Activated T-cell treated with anti-CD3 and anti-CD28 coated beads, Interleukin-2, amount 50 U/mL, for 72 hours (primary cell): ENCODE measurements at places on chromosomes 16 and 17.

DNA sequence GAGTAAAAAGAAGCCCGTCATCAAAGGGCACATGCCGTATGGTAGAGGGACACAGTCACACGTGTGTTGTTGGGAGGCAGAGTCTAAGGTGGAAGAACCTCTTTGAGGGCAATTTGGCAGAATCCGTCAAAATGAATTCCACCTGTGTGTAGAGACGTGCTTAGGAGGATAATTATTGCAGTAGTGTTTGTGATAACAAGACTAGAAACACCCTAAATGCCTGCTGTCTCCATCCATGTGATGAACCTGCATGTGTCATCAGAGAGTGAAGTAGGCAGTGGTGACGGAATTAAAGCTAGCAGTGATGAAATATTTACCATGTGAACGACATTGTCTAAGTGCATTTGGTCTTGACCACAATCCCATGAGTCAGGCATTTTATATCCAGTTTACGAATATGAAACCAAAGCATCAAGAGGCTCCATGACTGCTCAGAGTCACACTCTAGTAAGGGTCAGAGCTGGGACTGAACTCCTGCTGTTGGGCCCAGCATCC lies 61.3 kb upstream of the ADORA2B start:
- H3K27me3 ChIP-seq: no peaks in the 10 kb centered on the region
- DNase-seq: no peak
- peaks cover 36% of the 10 kb centered on the region for H3K4me1 ChIP-seq
- H3K4me3 ChIP-seq: no peak overlapping the region

DNA sequence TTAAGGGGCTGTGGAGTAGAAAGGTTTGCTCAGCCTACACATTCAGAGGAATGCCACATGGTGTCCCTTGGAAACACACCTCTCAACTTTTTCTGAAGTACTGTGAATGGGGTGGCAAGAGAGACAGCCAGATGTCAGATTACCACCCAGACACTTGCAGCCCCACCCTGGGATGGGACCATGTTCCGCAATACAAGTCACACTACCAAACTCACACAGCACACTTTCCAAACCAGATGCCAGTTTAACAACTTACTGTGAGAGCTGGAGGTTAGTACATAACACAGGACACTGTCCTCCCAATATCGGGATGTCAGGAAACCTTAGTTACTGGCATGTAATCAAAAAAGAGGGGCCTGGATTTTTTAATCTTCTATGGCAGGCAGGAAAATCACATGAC lies 7.9 kb downstream of the USP7 start:
- H3K27ac ChIP-seq: peak overlapping the region; percentile 1
- H3K27me3 ChIP-seq: no peaks in the 10 kb centered on the region
- H3K4me1 ChIP-seq: peaks cover 90% of the 10 kb centered on the region
- H3K4me3 ChIP-seq: peak overlapping the region; percentile 22

DNA sequence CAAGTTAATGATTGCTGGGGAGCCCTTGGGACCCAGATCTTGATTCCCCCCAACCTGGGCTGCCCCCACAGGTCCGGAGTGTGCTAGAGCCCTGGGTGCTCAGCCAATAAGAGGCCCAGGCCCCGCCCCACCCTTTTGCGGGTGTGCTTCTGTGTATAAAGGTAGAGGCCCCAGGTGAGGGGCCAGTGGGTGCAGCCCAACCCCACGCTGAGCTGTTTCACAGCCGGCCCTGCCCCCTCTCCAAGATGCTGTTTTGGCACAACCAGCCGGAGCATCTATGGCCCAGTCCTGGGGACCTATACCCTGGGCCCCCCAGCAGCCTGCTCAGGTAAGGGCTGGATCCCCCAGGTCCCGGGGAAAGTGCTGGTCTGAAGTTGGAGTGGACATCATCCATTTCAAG lies 11.8 kb upstream of the STAC2 start:
- no peak for DNase-seq
- H3K36me3 ChIP-seq: no peaks in the 10 kb centered on the region
- no peak overlapping the region for H3K4me3 ChIP-seq
- H3K27ac ChIP-seq: no peak overlapping the region

DNA sequence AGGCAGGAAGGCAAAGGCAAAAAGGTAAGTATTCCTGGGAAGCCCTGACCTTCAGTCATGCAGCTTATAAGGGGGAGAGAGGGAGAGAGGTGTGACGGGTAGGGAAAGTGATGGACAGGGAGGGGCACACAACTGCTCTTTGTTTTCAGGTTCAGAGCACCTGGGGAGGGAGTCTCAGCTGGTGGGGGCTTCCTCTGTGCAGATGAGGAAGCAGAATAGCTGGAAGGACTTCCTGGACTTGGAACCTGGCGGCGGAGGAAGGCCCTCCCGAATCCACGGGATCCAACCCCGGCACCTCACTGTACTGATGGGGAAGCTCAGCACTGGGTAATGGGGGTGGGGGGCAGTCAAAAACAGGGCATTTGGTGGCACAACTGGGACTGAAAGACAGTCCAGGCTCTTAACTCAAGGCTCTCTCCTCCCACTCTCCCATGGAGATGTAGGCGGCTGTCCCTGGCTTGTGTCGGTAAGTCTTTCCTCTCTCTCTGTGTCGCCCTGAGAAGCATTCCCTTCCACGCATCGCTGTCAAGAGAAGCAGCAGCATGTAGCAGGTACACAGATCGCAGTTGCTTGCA lies 11.9 kb upstream of the PITPNM3 start:
- no peaks in the 10 kb centered on the region for H3K4me1 ChIP-seq
- DNase-seq: no peak
- peaks cover 6% of the 10 kb centered on the region for H3K27me3 ChIP-seq
- no peak overlapping the region for H3K27ac ChIP-seq
- H3K4me3 ChIP-seq: no peak overlapping the region

DNA sequence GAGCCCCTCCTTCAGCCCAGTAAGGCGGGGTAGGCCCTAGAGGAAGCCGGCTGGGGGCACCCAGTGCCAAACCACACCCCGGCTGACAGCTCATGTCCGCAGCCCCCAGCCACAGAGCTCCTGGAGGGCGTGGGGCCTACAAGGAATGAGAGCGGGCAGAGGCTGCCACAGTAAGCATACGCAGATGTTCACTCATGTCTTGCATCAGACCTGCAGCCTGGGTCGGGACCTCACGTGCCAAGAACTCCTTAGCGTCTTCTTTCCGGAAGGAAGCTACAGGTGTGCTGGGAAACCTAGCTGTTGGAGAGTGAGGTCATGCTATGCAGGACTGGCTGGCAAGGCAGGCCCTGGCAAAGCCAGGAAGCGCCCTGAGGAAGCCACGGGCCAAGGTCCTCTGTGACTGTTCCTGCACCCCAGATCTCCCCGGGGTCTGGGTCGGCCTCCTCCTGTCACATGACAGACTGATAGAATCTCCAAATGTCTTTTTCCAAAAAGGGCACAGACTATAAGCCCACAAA lies 1.6 kb downstream of the ZNF598 start:
- peak overlapping the region; percentile 88 for H3K27ac ChIP-seq
- H3K4me3 ChIP-seq: peak overlapping the region; percentile 96
- peaks cover 9% of the 10 kb centered on the region for H3K36me3 ChIP-seq
- no peaks in the 10 kb centered on the region for H3K27me3 ChIP-seq
- DNase-seq: no peak
- H3K4me1 ChIP-seq: peaks cover 46% of the 10 kb centered on the region

- no peak for DNase-seq
- H3K27me3 ChIP-seq: no peaks in the 10 kb centered on the region
- H3K4me3 ChIP-seq: peak overlapping the region; percentile 3
- peak overlapping the region; percentile 82 for H3K27ac ChIP-seq
Observed at GRCh38 chr16:12546918-12547607, 256.6 kb downstream of the CPPED1 start.

GRCh38 chr17:63488851-63489250 lies 12.0 kb downstream of the ACE start:
- no peak for DNase-seq
- no peaks in the 10 kb centered on the region for H3K4me1 ChIP-seq
- no peak overlapping the region for H3K4me3 ChIP-seq
- H3K36me3 ChIP-seq: no peaks in the 10 kb centered on the region

DNA sequence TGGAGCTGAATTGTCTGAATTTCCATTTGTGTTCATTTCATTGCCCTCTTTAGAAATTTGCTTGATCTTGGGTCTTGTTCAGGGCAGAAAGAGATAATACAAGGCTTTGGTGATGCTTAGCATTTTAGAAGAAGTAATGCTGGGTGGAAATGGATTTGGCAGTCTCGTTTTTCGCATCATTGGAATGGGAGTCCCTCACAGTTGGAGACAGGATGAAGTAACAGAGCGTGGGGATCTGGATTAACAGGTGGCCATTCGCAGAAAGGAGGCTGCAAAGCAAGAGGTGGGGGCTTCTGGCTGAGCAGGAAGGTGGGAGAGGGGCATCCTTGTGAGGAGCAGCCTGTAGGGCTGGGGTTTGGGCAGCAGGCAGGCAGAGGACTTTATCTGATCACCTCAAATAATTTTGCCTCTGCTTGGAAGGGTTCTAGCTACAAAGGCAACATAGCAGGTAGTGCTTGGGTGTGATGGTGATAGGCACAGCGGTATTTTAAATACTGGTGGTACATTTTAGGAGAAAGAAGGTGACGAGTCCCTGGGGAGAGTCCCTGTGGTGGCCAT lies 17.0 kb downstream of the KSR1 start:
- H3K4me3 ChIP-seq: peak overlapping the region; percentile 77
- no peaks in the 10 kb centered on the region for H3K27me3 ChIP-seq
- DNase-seq: no peak
- H3K36me3 ChIP-seq: peaks cover 8% of the 10 kb centered on the region

- H3K4me1 ChIP-seq: peaks cover 45% of the 10 kb centered on the region
- H3K27ac ChIP-seq: no peak overlapping the region
- DNase-seq: no peak
- H3K27me3 ChIP-seq: no peaks in the 10 kb centered on the region
- H3K36me3 ChIP-seq: peaks cover 4% of the 10 kb centered on the region
Observed at GRCh38 chr16:74608944-74609343, 2.0 kb upstream of the GLG1 start.

DNA sequence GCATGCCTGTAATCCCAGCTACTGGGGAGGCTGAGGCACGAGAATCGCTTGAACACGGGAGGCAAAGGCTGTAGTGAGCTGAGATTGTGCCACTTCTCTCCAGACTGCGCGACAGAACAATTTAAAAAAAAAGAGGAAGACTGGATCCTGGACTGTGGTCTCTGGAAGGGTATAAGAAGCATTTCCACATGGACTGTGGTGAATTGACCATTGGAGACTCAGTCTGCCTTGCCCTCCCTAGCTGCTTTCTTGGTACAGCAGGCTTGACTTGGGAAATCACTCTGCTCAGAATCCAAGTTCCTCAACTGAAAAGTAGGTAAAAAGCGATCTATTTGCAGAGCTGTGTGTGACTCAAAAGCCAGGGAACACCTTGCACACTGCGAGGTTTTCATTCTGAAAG lies 1.0 kb upstream of the MGRN1 start:
- H3K36me3 ChIP-seq: peaks cover 5% of the 10 kb centered on the region
- DNase-seq: no peak
- no peak overlapping the region for H3K27ac ChIP-seq
- H3K27me3 ChIP-seq: no peaks in the 10 kb centered on the region
- H3K4me3 ChIP-seq: peak overlapping the region; percentile 98

DNA sequence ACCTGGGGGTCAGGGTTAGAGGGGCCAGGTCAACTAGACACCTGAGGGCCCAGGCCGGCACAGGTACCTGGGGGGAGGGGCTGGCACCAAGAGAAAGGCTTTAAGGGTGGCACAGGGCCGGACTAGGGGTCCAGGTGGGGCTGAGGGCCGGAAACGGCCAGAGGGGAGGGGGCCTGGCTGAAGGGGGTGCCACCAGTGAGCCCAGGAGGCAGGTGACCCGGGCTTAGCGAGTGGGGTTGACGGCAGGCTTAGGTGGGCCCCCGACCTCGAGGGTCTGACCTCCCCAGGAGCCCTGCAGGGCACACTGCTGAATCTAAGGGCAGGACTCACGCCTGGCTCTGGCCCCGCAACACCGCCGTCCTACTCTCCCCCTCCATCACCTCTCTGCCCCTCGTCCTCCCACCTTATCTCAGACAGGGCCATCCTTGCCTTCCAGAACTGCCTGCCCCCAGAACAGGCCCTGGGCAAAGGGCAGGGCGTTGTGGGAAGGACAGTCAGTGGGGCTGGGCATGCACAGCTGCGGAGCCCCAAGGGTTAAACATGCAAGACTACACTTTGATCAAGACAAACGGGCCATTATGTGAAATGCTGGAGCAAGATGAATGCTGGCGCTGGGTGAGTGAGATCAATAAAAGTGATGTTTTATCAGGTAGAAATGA lies 44.4 kb downstream of the ACTG1 start:
- DNase-seq: no peak
- H3K27me3 ChIP-seq: no peaks in the 10 kb centered on the region
- no peaks in the 10 kb centered on the region for H3K36me3 ChIP-seq
- no peaks in the 10 kb centered on the region for H3K4me1 ChIP-seq
- H3K4me3 ChIP-seq: no peak overlapping the region
- no peak overlapping the region for H3K27ac ChIP-seq

GRCh38 chr17:44575403-44575802 lies 18.1 kb downstream of the FZD2 start:
- no peak overlapping the region for H3K27ac ChIP-seq
- H3K4me3 ChIP-seq: no peak overlapping the region
- H3K4me1 ChIP-seq: no peaks in the 10 kb centered on the region

DNA sequence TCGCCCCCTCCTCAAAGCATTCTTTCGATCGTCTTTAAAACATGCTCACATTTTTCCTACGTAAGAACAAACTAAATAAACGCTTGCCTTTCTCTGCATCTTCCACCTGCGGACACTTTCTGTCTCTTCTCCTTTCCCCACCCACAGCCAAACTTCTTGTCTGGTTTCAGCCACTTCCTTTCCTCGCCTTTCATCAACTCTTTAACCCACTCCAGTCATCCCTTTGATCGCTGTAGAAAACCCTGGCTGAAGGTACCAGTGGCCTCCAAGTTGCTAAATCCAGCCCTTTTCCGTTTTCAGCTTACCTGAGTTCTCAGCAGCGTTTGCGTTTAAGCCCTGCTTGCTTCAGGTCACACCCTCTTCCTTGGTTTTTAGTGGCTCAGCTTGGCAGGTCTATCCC lies 483 bp downstream of the RPA1 start:
- peak; percentile 33 for DNase-seq
- no peaks in the 10 kb centered on the region for H3K27me3 ChIP-seq
- peaks cover 80% of the 10 kb centered on the region for H3K4me1 ChIP-seq
- H3K4me3 ChIP-seq: peak overlapping the region; percentile 97
- H3K36me3 ChIP-seq: peaks cover 26% of the 10 kb centered on the region

DNA sequence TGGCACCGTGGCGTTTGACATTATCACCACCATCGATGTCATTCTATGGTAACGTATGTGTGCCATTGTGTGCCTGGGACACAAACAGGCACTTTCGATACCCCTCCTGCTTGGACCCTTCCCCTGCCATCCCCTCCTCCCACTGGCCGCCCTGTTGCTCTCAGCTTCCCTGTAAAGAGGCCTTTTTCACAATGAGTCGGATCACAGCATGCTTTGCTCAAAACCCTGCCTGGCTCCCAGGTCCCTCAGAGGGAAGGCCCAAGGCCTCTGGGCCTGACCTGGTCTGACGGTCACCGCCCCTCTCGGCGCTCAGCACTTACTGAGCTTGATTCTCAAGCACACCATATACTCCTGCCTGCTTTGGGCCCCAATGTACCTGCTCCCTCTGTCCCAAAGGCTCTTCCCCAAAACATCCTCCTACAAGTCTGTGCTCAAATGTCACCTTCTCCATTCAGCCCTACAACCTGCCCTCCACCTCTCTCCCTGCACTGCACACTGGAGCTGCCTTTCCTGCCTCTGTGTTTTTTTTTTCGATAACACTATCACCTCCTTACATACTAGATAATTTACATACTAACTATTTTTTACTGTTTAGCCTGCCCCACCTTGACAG lies 303.8 kb downstream of the SOX9 start:
- no peak overlapping the region for H3K4me3 ChIP-seq
- no peak for DNase-seq
- H3K27ac ChIP-seq: no peak overlapping the region
- H3K4me1 ChIP-seq: peaks cover 26% of the 10 kb centered on the region
- H3K27me3 ChIP-seq: no peaks in the 10 kb centered on the region
